ENCODE measurements at places on chromosomes 2 and 18. TPM values are rescaled to one million over a fixed set of nuclear protein-coding genes. Genes with fewer than 3 reads are reported as not detected.

DUSP19 gene
- total RNA-seq: 2.1 TPM

EIF2B4 gene
- 36.1 TPM for total RNA-seq

SAG gene
- total RNA-seq: 0.12 TPM

GBX2 gene
- 0.24 TPM for total RNA-seq

GPR155 gene
- total RNA-seq: 2.9 TPM

RSAD2 gene
- 3.6 TPM for total RNA-seq

RETSAT gene
- 47.3 TPM for total RNA-seq

ARHGAP28 gene
- 0.29 TPM for total RNA-seq

SERPINB4 gene
- total RNA-seq: not detected

FBXO48 gene
- total RNA-seq: 0.98 TPM

TMEM247 gene
- not detected for total RNA-seq

UGT1A3 gene
- not detected for total RNA-seq

SPHKAP gene
- not detected for total RNA-seq

GREB1L gene
- total RNA-seq: 0.24 TPM

KLHL41 gene
- total RNA-seq: 0.20 TPM

- DNase-seq: peak; percentile 39
Measured at GRCh38 chr2:219991116-219991515, 363.7 kb downstream of the SLC4A3 start.

DNA sequence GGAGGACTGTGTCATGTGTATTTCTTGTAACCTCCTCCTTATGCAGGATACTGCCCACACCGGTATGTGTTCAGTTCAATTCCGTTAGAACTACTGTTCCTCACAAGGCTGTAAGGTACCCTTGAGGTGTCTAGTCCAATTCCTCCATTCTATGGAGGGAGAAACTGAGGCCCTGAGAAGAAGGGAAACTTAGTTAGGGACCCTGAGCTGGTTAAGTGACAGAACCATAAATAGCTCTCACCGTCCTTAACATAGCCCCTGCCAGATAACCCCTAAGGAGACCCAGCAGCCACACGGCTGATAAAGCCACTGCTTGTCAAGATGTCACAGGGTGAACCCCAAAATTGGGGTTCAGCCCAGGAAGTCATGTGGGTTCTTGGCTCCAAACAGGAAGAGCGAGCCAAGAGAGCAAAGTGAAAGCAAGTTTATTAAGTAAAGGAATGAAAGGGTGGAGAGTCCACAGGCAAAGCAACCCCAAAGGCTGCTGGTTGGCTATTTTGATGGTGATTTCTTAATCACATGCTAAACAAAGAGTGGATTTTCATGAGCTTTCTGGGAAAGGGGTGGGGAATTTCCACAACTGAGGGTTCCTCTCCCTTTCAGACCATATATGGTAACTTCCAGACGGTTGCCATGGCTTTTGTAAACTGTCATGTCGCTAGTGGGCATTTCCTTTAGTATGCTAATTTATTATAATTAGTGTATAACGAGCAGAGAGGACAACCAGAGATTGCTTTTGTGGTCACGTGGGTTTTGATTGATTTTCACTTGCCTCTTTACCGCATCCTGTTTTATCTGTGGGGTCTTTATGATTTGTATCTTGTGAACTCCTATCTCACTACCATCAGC lies 83.4 kb upstream of the RTN4 start:
- DNase-seq: peak; percentile 97

- DNase-seq: peak; percentile 95
Measured at GRCh38 chr2:46171411-46171953, 125.7 kb upstream of the EPAS1 start.

GRCh38 chr2:42168459-42169099 lies 574 bp upstream of the EML4 start:
- DNase-seq: no peak

- peak; percentile 27 for DNase-seq
Measured at GRCh38 chr18:45910405-45911023, 56.6 kb downstream of the EPG5 start.

- DNase-seq: peak; percentile 82
Measured at GRCh38 chr2:40746191-40746590, 294.3 kb upstream of the SLC8A1 start.

DNA sequence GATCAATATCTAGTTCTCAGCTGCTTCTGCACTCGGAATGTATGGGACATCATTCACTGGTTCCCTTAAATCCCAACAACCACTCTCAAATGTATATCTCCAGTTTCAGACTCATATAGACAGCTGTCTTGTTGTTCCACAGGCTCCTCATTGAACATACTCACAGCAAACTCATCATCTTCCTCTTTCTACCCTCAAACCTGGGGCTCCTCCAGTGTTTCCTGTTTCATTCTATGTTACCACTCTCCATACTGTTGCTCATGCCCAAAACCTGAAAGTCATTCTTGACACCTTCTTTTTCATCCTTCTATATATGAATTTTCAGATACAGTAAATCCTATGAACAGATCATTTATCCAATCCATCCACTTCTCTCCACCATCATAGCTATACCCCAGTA lies 18.7 kb upstream of the REL start:
- DNase-seq: no peak

GRCh38 chr18:41370740-41371139 lies 584.3 kb upstream of the PIK3C3 start:
- no peak for DNase-seq

DNA sequence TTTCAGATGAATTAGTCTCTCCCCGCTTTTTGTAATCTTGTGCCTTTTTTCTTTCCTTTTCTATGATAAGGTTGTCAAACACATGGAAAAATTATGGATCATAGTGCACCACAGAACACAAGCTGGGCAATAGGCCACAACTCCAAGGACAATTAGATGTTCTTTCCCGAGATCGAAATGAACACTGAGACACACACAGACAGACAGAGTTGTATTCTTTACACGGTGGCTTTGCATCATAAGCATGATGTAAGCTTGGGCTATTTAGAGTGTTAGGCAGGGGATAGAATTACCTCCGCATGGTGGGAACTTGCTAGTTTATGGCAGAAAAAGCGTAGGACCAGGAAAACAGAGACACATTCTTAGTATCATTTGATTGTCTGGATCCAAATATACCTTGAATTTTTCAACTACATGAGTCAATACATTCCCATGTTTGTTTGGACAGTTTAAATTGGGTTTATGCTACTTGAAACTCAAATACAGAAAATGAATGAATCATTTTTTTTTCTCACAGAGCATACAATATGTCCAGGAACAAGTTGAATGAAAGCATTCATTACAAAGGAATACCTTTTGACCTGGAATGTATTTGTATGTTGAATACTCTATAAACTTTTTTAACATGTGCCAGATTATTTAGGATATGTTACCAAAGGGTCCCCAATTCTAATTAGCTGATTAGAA lies 1611.5 kb upstream of the TMEFF2 start:
- no peak for DNase-seq

GRCh38 chr18:28875059-28875458 lies 698.1 kb upstream of the CDH2 start:
- no peak for DNase-seq

DNA sequence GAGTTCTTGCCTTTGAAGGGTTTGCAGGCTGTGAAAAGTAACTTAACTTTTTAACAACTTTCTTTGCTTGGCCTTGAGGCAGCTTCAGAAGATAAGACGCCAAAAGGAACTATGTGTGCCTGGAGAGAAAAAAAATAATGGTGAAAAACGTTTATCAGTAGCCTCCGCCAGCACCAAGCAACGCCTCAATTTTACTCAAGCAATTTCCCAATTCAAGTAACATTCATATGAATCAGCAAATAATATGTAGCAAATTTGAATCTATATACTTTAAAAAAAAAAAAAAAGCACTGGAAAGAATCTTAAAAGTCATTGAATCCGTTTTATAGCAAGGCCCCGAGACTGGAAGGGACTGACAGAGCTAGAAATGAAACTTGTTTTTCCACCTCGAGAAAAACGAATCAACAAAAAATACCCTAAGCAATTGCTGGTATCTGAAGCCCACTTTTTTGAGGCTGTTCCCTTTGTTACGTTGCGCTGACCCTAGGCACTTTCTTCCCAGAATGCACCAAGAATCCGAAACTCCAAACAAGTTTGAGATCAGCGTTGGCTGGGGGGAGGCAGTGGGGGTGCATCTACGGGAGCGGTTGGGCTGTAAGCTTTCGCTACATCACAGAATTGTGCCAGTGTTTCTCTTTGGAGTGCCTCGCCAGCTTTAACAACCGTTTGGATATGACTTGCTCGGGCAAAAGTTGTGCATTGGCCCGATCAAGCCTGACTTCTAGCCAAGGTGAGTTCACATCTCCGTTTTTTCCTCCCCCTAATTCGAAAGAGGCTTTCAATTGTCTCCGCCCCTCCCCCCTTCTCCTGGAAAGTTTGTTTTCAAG lies 2.7 kb upstream of the TGIF1 start:
- DNase-seq: no peak

GRCh38 chr2:103364177-103364576 lies 602.3 kb downstream of the TMEM182 start:
- DNase-seq: no peak

GRCh38 chr2:226794751-226795171 lies 4.9 kb downstream of the IRS1 start:
- peak; percentile 84 for DNase-seq
